DMS53 (cell line): ENCODE measurements at places on chromosomes 16 and 17.

DNA sequence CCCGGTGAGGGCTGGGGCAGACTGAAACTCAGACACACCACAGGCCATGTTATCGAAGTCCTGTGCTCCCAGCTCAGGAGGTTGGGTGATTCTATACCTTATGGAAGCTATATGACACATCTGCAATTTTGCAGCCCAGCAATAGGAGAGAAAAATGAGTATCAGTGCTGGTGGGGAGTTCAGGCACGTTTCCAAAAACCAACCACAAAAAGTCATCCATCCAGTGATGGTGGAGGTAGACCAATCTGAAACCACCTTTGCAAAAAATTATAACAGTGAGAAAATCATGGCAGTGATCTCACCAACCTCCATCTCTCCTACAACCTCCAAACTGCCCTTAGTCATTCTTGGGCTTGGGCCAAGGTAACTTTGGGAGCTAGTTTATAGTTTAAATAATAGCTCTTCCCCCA lies 327.9 kb downstream of the SLC39A11 start:
- no peak for DNase-seq

DNA sequence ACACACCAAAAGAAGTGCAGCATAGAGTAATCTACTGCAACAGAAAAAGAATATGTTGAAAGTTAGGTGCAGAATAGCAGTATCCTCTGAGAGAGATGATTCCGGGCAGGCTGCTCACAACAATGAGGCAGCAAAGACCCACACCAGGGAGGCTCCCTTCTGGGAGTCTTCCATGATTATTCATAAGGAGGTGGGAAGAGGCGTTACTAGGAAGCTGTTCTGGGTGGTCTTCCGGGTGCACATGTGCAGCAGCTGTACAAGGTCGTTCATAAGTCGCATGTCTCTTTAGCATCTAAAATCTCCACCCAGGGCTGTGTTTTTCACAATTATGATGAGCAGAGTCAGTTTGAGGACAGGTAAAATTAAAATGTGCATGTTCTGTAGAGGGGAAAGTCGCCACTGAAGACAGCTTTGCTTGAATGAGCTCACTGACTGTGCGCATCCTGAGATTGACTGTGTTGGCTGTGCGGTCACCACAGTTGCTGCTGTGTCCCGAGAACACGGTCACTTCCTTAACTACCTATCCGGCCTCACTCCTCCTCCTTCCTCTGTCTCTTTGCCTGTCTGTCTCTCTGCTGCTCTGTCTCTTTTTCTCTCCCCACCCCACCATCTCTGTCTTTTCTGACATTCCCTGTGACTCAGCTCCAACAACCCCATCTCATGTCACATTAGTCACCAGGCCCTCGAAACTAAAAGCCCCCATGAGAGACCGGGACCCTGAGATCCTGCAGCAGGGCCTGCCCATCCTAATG lies 125.5 kb upstream of the HSBP1 start:
- DNase-seq = no peak

DNA sequence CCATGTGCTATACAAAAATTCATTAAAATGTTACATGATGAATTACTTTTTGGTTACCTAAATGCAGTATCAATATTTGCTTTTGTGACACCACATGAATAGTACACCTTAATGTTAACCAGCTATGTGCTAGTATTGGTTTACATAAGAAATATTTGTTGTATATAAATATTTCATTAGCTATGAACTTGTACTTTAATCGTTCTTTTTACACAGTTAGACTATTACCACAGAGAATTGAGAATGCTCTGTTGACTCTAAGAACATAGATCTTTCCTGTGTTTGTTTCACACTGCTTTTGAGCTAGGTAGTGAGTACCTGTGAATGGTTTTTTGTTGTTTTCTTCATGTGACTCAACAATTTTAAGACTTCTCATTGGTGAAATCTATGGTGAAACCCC lies 93.4 kb downstream of the KANSL1 start:
- no peak for DNase-seq

- DNase-seq = no peak
Observed at GRCh38 chr17:49404361-49404760, 10.3 kb downstream of the PHB1 start.

DNA sequence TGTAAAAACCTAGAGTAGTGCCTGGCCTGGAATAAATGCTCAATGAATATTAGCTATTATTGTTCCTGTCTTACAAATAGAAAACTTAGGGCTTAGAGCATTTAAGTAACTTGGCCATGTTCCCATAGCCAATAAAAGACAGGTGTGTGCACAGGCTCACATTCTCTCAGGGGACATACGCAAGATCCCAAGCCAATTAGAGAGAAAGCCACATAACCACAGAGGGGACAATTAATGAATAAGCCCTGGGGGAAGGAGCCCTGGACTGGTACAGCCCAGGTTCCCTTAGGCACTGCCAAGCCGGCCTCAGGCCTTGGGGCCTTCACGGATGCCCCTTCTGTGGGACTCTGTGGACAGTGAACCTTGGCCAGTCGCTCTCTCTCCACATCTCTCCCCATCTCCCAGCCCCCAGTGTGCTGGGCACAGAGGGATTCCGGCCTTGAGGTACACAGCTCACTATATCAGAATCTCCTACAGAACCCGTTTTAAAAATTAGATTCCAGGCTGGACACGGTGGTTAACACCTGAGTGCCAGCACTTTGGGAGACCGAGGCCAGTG lies 27.3 kb upstream of the ABCC12 start:
- DNase-seq = no peak

DNA sequence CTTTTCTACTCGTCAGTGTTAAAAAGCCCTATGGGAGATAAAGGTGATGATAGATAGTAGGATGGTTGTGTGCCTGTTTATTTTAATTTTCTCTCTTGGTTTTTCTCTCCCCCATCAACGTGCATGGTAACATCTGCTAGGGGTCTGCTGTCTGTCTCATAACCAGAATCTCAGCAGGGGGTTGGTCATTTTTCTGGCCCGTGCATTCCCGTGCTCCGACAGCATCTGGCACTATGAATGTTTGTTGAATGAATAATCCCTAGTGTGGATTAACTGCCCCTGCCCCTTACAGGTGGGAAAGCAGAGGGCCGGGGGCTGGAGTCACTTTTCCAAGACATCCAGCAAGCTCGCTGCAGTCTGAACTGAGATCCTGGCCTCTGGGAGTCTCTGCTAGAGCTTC lies 6.3 kb downstream of the CA5A start:
- no peak for DNase-seq

- peak; percentile 77 for DNase-seq
Observed at GRCh38 chr16:68590201-68590994, 51.3 kb downstream of the ZFP90 start.

DNA sequence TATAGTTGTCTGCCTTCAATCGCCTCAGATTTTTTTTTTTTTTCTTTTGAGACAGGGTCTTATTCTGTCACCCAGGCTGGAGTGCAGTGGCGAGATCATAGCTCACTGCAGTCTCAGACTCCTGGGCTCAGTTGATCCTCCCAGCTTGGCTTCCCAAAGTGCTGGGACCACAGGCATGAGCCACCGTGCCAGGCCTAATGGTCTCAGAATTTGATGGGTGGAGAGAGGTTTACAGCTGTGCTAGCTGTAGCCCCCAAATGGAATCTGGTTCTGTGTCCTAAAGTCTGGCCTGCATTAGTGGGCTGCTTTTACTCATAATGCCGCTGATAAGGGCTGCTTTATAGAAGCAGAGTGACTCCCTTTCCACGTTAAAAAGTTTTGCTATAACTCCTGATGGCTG lies 5.1 kb downstream of the ZNRF1 start:
- DNase-seq = no peak

DNA sequence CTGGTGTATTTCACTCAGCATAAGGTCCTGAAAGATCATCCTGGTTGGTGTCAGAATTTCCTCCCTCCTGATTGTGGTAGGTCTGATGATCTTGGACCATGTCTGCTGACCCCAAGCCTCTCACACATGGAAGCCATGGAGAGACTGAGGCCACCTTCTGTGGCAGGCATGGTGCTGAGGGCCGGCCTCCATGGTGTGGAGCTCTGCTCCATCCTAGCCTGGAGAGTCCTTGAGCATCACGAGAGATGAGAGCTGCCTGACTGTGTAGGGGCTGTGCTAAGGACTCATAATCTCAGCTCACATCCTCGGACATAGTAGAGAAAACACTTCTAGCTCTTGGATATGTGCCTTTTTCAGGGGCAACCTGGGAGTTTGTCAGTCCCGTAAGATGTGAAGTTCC lies 40.6 kb downstream of the MPRIP start:
- DNase-seq = no peak
